NCI-H524 treated with DMSO at 0.1 percent for 48 hours (cell line): ENCODE measurements at places on chromosomes 3 and 15.

- DNase-seq = no peak
These were observed 494.2 kb upstream of the AGTR1 start for GRCh38 chr3:148203297-148204010.

DNA sequence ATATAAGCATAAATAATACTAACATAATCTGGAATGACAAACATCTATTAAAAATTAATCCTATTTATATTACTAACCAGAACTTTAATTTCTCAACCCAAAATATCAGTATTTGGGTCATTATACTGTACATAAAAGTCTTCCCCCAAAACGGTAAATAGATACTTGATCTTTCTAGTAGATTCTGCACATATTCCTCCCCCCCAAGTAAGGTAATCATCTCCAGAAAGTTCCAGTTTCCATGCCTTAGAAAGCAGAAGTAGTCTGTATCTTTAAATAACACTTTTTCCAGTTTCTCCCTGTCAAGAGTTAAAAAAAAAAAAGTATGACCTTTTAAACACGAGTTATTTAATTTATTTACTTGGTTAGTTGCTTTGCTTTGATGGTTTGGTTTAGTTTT is 150.7 kb upstream of the MB21D2 start:
- no peak for DNase-seq

DNA sequence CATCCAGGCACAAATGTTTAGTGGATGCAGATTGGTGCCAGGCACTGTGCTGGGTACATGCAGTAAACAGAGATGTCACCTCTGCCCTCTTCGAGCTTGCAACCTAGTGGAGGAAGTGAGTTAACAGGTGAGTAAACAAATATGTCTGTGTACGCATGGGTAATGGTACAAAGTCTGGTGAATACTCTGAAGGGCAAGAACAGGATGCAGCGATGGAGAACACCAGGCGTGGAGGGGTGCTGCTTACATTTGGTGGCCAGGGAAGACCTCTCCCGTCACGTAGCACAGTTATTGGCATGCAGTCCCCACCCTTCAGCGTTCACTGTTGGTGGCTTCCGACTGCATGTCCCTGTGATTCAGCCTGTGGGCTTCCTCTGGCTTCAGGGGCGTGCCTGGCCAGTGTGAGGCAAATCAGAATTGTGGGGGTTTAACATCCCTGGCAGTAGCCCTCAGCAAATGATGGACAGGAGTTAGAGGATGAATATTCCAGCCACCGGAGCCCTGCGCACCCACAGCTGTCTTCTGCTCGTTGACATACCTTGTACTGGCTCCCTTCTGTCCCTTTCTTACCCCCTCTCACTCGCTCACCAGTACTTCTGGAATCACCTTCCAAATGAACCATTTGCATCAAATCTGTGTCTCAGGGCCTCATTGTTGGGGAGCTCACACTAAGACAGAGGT is 9.1 kb upstream of the HDAC11 start:
- no peak for DNase-seq

DNA sequence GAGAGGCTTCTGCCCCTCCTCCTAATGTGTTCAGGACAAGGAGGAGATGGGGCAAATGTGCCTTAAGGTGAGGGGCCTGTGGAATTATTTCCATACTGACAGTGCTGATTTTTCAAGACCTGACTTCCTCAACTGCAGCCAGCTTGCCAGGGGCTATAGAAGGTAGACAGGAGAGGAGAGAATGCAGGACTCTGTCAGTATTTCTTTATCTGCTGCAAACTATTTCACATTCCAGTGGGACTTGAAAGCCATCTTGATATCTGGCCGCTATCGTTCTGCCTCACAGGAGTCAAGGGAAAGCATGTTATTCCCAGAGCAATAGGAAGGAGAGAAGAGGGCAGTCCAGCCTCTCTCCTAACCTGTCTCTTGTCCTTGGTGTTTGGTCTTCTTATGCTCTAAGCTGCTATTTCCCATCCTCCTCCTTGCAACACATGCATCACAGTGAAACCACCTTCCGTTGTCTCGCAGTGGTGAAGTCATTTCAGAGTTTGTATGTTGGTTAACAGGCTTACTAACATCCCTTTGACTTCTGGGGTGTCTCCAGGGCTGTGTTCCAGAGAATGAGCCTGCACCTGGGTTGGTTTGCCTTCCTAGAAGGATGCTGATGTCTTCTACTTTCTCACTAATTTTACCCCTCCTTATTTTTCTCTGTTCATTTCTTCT is 95.1 kb upstream of the MRPS22 start:
- no peak for DNase-seq

DNA sequence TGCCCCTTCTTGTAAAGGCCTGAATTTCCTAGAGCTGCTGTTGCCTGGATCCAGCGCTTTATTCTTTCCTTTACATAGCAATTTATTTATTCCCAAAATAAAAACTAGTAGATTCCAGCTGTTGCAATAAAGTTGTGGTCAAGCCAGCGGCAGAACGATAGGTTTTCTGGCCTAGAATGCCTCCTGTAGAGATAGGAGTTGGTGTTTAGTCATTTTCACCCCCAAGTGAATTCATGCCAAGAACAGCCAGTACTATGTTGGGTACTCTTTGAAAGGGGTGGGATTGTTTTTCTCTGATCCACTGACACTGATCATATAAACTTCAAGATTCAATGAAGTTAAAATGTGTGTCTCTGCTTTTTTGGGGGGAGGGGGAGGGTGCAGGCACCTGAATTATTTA is 69.7 kb downstream of the KLHL25 start:
- DNase-seq = no peak

DNA sequence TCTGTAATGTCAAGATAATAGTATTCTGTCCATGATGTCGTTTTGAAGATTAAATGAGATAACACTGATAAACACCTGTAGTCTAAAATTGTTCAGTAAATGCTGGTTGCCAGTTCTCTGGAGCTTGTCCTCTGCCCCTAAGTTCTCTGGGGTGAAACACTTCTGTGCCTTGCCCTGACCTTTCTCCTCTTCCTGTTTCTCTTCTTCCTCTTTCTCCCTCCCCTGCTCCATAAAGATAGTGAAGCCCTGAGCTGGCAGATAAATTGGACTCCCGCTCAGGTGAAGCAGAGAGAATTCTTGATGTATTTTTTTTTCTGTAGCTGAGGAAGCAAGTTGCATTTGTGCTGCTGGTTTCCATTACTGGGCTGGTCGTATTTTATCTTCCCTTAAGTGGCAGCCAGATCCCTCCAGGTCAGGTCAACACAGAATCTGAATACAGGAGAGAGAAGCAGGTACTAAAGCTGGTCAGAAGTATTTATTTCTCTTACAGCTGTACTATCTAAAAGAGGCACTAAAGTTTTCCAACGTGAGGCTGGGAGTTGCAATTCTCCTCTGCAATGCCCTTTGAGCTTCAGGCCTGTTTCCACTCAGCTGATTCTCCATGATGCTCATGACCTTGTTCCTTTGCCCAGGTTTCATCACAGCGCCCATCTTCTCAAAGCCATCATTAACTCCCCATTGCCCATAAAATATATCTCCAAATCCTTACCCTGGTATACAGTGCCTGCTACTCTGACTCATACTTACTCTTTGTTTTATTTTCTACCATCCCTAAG is 319.3 kb upstream of the CFAP20DC start:
- no peak for DNase-seq
